Stimulated activated CD4-positive, alpha-beta T cell treated with anti-CD3 and anti-CD28 coated beads, TNF-alpha, amount 100 ng/mL, for 1 hour (primary cell): ENCODE measurements at places on chromosomes 12 and 14.

DNA sequence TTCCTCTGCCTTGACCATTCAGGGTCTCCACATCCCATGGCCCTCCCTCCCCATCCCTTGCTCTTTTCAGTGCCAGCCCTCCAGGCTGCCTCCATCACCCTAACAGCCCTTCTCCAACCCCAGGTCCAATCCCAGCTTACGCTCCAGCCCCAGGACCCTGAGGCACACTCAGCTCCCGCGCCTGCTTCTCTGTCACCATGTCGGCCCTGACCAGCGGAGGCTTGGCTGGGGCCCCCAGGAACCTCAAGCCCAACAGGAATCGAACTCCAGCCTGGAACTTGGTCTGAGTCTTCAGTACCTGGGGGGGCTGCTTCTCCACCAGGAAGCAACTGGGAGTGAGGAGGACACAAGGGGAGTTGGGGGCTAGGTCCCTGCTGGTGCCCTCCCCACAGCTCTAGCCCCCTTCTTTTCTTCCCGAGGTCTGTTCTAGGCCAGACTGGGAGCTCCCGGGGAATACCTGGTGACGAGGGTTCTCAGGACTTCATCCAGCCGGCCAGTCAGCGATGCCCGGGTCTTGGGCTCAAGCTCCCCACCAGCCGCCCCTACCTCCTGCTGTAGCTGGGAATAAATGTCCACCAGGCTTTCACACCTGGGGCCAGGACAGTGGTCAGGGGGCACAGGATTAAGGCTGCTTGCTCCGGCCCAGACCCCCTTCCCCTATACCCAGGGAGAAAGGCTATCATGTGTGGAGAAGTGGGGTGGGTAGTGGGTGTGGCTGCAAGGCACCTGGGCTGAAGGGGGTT lies 6.0 kb downstream of the STAT6 start:
- DNase-seq = no peak

GRCh38 chr14:90489306-90489705 lies 92.5 kb downstream of the CALM1 start:
- no peak for DNase-seq

- no peak for DNase-seq
Observed at GRCh38 chr14:95173518-95173917, 16.2 kb upstream of the DICER1 start.

- DNase-seq = no peak
Observed at GRCh38 chr12:94182986-94183707, 34.8 kb downstream of the PLXNC1 start.

DNA sequence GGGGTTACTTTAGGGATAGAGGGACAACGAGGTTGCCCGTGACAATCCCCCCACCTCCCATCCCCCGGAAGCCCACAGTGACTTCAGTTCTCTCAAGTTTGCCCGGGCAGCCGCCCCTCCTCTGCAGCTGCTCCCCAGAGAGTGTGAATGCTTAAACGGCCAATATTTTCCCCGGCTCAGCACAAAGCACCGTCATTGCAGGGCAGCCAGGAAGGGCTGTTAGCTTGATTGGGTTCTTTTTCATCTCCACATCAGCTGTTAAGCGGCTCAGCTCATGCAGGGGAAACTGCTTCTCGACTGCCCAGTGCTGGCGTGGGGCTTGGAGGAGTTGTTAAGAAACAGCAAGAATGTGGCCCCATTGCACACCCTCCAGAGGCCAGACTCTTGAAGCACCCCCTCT lies 120.5 kb upstream of the NCOR2 start:
- DNase-seq = no peak

- no peak for DNase-seq
Observed at GRCh38 chr14:43022094-43022800, 1415.6 kb downstream of the LRFN5 start.

DNA sequence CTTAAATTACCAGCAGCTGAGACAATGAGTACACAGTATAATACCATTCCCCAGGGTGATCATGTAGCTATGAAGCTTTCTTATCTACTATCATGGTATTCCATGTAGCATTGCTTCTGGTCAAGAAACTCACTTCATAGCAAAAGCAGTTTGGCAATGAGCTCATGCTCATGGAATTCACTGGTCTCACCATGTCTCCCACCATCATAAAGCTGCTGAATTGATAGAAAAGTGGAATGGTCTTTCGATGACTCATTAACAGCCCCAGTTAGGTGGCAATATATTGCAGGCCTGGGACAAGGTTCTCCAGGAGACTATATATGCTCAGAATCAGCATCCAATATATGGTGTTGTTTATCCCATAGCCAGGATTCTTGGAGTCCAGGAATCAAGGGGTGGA lies 553.7 kb downstream of the FOXG1 start:
- DNase-seq = no peak

DNA sequence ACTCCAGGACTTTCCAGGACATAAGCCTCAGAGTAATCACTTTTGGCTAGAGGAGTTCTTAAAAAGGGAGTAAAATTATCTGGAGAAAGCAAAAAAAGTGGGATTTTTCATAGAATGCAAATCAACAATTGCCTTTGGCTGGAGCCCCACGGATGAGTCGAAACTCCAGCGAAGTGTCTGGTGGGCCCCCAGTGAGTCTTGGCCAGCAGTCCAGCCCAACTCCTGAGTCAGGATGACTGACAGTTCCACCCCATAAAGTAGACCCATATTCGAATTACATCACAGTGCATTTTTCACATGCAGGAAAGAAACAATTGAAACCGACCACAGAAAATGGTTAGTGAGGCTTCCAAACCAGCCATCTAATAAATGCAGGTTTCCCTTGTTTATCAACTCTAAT lies 265.7 kb downstream of the BCL11B start:
- DNase-seq = no peak

DNA sequence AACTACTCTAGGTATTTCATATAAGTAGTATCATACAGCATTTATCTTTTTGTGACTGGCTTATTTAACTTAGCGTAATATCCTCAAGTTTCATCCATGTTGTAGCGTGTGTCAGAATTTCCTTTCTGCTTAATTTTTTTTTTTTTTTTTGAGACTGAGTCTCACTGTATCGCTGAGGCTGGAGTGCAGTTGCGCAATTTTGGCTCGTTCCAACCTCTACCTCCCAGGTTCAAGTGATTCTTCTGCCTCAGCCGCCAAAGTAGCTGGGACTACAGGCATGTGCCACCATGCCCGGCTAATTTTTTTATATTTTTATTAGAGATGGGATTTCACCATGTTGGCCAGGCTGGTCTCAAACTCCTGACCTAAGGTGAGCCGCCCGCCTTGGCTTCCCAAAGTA lies 28.9 kb downstream of the PNMA1 start:
- no peak for DNase-seq

DNA sequence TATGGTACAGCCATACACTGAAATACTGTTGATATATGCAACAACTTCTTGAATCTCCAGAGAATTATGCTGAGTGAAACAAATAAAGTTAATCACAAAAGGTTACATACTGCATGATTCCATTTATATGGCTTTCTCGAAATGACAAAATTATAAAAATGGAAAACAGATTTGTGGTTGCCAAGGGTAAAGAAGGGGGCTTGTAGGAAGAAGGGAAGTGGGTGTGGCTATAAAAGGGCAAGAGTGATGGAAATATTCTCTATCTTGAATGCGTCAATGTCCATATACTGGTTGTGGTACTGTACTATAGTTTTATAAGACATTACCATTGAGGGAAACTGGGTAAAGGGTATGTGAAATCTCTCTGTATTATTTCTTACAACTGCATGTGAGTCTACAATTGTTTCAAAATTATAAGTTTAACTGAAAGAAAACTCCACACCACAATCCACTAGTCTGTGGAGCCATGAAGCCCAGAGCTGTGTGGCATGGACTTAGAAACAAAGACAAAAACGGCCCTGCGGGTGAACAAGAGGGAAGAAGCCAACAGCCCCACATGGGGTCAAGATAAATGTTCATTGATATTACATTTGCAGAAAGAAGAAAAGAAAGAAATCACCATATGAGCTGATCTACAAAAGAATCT lies 18.3 kb upstream of the TSPAN11 start:
- DNase-seq = no peak
